ENCODE measurements at places on chromosomes 13 and 19.

- DNase-seq = no peak
These were observed 131.6 kb downstream of the KL start for GRCh38 chr13:33147832-33148231.

- DNase-seq = no peak
These were observed 9.2 kb downstream of the IQCN start for GRCh38 chr19:18264971-18265540.

- DNase-seq = no peak
These were observed 49.0 kb upstream of the ZNF780A start for GRCh38 chr19:40139533-40140287.

DNA sequence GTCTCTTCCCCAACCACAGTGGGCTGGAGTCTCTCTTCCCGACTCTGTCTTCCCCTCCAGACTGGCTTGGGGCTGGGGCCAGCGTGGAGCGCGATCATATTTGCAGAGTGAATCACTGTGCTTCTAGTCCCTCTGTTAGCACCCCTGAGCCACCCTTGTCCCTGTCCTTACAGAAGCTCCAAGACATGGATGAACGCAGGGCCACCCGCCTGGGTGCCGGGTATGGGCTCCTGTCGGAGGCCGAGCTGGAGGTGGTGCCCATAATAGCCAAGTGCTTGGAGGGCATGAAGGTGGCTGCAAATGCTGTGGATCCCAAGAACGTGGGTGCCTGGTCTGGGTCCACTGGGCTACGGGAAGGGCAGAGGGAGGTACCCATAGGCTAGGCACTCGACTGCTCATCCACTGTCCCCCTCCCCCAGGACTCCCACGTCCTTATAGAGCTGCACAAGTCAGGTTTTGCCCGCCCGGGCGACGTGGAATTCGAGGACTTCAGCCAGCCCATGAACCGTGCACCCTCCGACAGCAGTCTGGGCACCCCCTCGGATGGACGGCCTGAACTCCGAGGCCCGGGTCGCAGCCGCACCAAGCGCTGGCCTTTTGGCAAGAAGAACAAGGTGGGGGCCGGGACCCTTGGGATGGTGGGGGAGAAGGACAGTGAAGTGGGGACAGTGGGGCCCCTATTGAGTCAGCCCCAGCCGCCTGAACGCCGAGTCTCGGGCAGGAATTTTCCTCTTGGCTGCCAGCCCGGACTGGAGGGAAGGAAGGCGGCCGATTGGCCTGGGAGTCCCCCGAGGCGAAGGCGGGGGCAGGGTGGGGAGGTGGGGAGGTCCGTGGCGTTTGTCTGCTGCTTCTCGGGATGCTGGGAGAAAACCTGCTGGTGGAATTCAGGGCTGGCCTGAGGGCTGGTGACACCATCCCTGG lies 5.2 kb downstream of the TRIP10 start:
- DNase-seq = no peak

DNA sequence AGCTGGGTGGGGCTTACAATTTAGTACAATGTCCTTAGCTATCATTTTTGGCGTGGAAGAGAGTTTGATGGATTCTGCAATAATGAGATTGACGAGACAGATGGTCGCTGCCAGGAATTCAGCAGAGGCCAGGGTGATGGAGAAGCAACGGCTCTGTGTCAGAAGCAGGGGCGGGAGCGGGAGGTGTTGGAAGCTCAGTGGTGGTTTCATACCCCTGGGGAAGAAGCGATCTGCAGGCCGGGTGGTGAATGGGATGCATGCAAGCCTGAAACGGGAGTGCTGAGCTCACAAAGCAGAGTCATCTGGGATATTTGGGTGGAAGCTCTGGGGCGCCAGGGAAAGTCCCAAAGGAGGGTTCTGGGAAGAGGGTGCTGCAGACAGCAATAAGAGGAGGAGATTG lies 370.8 kb downstream of the ZNF536 start:
- DNase-seq = no peak

DNA sequence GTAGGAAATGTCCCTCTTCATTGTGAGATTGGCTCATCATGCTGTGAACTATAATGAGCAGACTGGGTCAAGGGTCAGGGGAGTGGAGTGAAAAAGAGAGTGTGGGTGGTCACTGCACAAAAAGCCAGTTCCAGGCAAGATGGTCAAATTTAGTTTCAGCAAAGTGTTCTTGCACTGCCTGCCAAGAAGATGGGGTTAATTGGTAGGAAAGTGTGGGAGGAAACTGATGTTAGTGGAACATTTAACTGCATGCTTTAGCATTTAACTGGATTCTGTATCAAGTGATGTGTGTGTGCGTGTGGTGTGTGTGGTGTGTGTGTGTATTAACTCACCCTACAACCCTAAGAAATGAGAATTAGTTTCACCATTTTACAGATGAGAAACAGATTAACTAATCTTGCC lies 131.6 kb downstream of the COG6 start:
- DNase-seq = no peak

DNA sequence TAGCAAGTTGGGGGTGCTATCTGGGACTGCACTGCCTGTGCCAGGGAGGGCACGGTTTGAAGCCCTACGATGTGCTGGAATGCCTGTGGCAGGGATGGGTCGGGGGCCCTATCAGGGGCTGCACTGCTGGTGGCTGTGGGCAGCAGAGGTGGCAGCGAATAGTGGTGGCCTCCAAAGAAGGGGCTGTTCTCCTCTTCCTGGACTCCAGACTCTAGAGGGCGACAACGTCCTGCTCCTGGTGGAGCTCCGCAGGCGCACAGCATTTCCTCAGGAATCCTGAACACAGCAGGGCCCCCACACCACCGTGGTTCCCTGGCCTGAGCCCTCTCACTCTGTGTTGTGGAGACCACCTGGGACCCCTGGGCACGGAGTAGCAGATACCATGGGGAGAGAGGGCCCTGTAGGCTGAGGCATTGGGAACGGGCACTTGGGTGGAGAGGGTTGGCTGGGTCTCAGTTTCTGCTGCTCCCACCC lies 145.6 kb downstream of the TNFRSF19 start:
- DNase-seq = no peak

DNA sequence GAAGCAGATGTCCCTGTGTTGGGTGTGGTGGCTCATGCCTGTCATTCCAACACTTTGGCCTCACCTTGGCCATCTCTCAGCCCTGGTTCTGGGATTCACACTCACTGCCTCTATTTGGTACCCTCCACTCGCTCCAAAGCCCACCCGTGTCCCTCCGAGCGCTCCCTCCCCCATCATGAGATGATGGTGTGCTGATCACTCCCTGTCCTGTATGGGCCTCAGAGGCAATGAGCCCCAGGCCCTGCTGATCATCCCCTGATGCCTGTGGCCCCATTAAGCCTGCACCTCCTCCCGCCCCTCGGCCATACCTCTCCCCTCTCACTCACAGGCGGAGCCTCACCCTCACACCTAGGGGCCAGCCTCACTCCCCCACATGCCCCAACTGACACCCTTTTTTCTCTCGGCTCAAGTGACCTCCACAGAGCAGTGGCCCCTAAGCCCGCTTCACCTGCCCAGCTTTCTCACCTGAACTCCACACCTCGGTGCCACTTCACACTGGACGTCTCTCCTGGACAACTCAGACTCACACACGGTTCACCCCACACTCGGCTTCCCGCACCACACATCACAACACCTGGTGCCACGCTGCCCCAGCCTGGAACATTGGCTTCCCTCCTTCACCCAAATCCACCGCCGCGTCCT lies 114.5 kb downstream of the STK24 start:
- no peak for DNase-seq

DNA sequence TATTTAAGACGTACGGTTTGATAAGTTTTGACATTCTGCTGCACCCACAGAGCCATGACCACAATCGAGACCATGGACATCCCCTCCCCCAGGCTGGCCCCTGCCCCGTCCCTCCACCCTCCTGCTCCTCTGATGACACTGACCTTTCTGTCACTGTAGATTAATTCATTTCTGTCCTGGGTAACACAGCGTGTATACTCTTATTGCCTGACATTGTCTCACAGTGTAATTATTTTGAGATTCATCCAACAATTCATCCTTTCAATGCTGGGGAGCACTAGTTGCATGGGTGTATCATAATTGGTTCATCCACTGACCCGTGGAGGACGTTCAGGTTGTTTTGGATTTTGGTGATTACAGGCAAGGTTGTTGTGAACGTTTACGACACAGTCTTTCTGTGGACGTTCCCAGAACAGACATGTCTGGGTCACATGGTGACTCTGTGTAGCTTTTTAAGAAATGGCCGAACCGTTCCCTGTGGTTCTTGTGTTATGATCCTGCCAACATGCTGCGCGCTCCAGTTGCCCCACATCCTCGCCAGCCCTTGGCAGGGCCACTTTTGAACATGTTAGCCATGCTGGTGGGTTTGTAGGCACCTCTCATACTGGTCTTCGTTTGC lies 41.9 kb downstream of the C13orf46 start:
- no peak for DNase-seq

GRCh38 chr13:27028683-27029480 lies 142.7 kb downstream of the USP12 start:
- no peak for DNase-seq

DNA sequence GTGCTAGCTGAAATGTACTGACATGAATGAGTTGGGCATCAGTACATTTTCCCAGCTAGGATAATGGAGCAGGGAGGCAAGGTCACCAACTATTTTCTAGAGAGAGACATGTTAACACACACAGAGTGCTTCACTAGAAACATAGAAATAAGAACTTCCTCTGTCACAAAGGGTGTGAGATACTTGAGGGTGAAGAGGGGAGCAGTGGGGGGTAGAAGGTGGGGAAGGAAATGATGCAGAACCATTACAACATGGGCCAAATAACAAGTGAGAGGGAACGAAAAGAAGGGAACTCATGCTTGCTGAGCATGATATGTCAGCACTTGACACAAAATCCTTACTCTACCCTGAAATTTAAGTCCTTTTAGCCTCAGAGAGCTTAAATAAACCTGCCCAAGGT lies 87.8 kb upstream of the RFC3 start:
- DNase-seq = no peak

DNA sequence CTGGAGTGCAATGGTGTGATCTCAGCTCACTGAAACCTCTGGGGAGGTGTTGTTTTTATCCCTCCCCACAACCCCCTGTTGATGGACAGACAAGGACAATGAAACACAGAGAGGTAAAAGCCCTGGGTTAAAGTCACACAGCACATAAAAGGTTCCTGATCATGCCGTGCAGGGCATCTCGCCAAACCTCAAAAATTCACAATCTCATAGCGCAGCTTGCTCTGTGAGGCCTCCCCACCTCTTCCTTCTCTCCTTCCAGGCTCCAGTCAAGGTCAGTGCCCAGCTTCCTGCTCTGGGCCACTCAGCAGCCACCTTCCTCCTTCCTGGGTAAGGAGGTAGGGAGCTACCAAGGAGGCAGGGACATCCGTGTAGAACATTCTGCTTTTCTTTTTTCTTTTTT lies 2.3 kb downstream of the FUT2 start:
- no peak for DNase-seq

DNA sequence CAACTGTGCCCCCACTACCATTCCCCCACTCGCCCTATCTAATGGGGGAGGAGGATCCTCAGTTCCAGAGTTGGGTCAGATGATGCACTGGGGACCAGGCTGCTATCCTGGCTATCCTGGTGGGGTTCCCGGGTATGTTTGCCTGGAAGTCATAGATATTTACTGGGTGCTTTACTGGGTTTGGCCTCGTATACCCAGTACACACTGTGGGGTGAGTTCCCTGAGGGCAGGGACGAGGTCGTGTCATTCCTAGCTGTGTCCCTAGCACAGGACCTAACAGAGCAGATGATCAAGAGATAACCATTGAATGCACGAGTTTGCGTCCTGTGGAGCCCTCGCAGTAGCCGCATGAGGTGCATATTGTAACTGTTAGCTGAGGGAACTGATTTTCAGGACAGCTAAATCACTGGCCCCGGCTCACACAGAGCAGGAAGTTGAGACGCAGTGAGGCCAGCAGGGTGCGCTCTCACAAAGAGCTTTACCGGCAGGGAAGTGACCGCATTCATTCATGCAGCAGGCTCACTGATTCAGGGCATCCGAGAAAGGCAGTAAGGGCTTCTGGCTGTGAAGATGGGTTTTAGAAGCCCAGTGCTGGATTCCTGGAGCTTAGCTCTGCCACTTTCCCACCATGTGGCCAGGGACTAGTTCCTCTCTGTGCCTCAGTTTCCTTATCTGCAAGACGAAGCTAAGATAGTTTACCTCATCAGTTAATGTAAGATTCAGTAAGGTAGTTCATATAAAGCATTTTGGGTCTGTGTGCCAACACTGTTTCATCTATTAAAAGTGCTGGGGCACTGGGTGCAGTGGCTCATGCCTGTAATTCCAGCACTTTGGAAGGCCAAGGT lies 6.0 kb downstream of the RUVBL2 start:
- peak; percentile 46 for DNase-seq

DNA sequence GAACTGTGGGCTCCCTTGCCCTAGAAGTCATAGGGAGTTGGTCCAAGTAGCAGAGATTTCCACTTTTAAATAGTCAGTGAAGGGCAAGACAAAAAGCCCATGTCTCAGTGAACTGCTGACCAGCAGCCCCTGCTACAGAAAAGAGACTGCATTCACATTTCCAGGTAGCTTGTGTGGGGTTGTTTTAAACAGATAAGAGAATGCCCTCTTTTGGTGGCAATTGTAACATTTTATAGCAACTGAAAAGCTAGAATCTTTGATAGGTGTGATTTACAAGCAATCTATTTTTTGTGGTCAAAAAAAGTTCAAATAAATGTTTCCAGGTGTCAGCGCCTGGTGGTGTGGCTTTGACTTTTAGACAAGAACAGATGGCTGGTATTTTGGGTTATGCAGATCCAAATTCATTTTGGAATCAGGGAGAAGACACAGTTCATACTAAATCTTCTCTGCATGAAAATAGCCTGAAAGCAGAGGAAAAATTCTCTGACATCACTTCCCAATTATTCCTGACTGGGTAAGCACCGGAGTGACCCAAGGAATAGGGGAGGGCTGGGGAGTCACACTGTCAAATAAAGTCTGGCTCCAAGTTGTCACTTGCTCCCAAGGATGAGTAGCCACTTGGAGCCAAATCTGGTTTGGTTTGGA lies 26.2 kb upstream of the GPR12 start:
- no peak for DNase-seq

DNA sequence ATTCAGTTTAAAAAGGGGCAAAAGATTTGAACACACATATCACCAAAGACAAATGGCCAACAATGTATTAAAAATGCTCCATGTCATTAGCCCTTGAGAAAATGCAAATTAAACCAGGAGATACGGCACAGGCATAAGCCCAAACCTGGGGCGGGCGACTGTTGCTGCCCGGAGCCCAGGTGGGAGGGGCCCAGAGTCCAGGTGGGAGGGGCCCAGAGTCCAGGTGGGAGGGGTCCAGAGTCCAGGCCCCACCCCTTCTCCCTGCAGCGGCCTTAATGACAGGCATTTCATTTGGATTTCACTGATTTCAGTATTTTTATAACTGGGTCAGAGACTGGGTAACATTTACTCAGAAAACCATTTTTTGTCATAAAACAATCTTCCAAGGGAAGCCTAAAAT lies 78.2 kb downstream of the RASA3 start:
- DNase-seq = no peak
